ENCODE measurements at places on chromosomes 1 and 21.

GRCh38 chr1:229940684-229941083 is 126.4 kb upstream of the GALNT2 start:
- no peak for DNase-seq

DNA sequence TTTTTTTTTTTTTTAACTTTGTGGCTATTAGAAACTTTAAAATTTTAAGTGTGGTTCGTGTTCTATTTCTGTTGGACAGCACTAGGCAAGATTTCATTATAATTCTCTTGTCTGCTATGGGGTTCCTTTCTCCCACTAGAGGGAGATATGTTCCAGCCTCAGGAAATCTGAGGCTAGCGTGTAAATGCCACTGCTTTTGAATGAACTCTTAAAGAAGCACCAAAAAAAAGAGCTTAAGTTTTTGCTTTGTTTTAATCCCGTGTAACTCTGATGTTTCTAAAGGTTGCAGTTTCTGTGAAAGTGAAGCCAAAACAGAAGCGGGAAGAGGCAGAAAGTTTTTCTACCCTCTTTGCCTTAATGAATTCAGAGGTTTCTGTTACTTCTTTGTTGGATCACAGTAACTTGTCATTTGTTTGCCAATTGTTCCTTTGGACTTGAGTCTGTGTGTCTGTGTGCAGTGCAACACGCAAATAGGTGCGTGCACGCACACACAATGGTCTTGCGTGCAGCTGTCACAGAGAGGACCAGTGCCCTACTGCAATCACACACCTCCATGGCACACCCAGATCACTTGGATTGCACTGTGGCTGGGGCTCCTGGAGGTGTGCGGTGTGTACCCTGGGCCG is 32.3 kb downstream of the HHAT start:
- no peak for DNase-seq

DNA sequence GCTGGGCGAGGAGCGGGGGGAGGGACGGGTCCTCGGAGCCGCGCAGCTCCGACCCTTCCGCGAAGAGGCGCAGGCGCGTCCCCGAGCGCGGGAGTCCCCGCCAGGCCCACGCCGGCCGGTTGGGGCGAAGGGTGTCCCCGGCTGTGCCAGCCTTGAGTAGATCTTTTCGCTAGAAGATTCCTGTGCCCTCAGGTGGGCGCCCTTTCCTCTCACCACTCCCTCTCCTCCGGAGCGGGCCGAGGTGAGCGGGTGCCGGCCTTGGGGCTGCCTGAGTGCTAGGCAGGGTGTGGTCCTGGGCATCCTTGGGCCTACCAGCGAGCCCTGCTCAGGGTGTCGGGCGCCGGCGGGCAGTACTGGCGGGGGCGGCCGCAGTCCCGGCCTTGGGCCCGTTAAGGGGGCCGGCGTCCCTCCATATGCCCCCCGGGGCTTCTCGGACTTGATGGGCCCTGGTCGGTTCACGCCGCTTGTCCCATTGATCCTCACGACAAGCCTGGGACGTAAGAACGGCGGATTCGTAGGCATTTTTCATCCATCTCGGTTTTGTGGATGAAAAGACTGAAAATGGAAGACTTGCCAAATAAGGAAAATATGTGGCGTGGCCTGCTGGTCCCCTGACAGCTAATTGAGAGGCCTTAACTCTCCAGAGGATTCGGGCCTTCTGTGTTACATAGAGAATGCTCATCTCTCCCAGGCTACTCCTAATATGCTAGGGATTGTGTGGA is 712 bp downstream of the DEGS1 start:
- DNase-seq: peak; percentile 46

GRCh38 chr1:160711602-160712311 is at the start of gene CD48:
TSS of gene CD48 (minus strand) at chr1:160711822. CDS start at chr1:160711763, 59 bp downstream.
- DNase-seq: no peak

DNA sequence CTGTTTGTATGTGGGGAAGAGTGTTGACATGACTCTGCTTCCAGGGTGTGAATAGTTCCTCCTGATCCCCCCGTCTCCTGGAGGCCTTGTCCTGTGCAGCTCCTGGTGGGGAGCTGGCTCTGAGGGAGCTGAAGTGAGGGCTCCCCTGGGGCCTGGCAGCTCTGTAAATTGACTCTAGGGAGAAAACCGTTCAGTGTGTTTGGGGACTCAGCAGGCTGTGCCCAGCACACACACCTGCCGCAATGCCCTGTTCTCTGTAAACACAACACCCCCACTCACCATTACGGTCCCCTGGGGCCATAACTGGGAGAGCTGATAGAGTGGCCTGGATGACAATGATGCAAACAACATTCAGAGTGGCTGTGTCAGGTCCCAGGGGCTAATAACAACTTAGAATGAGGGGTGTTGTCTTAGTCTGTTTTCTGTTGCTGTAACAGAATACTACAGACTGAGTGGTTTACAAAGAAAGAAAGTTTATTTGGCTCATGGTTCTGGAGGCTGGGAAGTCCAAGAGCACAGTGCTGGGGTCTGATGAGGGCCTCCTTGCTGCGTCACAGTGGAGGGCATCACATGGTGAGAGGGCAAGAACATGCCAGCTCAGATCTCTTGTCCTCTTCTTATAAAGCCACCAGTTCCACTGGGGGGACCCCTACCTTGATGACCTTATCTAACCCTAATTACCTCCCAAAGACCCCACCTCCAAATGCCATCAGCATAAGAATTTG is 15.3 kb downstream of the ADORA1 start:
- no peak for DNase-seq

- no peak for DNase-seq
These were observed 76.2 kb downstream of the BRINP2 start for GRCh38 chr1:177246710-177247580.

- no peak for DNase-seq
These were observed 122.6 kb upstream of the TNFSF4 start for GRCh38 chr1:173329726-173330125.

GRCh38 chr1:18414321-18414720 is 66.4 kb upstream of the KLHDC7A start:
- no peak for DNase-seq

DNA sequence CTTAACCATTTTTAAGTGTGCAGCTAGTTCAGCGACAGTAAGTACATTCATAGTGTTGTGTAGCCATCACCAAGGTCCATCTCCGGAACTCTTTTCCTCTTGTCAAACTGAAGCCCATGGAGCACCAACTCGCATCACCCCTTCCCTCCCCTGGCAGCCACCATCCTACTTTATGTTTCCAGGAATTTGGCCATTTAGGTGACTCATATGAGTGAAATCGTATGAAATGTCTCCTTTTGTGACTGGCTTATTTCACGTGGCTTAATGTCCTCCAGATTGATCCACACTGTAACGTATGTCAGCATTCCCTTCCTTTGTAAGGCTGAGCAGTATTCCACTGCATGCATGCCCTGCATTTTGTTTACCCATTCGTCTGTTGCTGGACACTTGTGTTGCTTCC is 2.5 kb downstream of the COL6A2 start:
- no peak for DNase-seq

DNA sequence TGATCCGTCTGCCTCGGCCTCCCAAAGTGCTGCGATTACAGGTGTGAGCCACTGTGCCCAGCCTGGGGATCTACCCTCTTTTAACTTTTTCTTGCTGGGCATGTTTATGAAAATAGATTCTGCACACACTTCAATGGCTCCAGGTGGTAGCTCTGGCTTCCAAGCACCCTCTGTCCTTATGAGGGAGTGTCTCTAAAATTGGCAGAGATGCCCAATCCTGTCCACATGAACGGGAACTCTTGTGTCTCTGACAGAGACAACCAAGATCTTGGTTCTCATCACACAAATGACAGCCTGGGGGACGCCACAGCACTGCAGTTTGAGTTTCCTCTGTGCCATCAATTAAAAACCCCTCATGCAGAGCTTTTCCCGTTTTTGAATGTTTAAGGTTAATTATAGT is 43.4 kb upstream of the ANGPTL7 start:
- no peak for DNase-seq

Measured in GM12892 (cell line).